ENCODE measurements at places on chromosomes 1 and 21.

DNA sequence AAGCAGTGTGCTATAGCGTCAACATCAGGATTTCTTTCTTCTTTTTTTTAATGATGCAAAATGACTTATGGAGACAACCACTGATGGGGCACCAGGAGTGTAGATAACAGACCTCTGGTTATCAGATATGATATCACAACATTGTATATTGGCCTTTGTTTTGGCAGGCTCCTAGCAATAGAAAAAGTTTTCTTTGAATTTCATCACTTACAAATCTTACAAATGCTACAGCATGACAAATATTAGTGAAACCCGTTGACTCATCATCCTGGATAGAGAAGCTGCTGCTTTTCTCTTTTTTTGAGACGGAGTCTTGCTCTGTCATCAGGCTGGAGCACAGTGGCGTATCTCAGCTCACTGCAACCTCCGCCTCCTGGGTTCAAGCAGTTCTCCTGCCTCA, 92.9 kb downstream of the LTN1 start:
- DNase-seq, result peak; percentile 71

GRCh38 chr21:32044205-32045180, 171.7 kb downstream of the HUNK start:
- no peak for DNase-seq

- DNase-seq, result peak; percentile 63
These were observed 13.5 kb downstream of the TNFSF4 start for GRCh38 chr1:173193639-173194038.

- DNase-seq, result no peak
These were observed 2.9 kb downstream of the SARS1 start for GRCh38 chr1:109216662-109217061.

DNA sequence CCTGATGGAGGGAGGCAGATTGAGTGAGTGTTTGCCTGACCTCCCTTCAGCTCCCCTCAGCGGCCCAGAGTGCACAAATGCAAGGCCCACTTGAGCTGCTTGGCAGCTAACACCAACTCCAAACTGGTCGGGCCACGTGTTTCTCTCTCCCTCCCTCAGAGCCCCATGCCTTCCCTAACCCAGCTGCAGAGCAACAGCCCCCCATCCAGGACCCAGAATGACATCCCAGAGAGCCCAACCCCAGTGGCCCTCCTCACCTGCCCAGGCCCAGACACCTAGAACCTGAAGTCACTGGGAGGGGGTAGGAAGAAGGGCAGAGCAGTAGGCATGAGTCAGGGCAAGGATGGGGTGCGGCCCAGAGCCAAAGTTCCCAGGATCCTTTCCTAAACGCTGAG, 789 bp upstream of the S100A14 start:
- DNase-seq, result no peak

- DNase-seq, result peak; percentile 62
These were observed 179.8 kb downstream of the ST6GALNAC3 start for GRCh38 chr1:76254104-76255030.

DNA sequence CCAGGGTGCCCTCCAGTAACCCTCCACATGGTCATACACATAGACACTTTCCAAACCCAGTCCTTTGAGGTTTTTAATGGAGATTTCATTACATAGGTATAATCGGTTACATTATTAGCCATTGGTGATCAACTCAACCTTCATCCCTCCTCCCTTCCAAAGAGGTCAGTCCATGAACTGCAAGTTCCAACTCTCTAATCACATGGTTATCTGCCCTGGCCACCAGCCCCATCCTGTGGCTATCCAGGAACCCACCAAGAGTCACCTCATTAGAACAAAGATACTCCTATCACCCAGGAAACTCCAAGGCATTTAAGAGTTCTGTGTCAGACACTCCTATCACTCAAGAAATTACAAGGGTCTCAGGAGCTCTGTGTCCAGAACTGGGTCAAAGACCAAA, 12.2 kb downstream of the ATP1A4 start:
- DNase-seq, result no peak

DNA sequence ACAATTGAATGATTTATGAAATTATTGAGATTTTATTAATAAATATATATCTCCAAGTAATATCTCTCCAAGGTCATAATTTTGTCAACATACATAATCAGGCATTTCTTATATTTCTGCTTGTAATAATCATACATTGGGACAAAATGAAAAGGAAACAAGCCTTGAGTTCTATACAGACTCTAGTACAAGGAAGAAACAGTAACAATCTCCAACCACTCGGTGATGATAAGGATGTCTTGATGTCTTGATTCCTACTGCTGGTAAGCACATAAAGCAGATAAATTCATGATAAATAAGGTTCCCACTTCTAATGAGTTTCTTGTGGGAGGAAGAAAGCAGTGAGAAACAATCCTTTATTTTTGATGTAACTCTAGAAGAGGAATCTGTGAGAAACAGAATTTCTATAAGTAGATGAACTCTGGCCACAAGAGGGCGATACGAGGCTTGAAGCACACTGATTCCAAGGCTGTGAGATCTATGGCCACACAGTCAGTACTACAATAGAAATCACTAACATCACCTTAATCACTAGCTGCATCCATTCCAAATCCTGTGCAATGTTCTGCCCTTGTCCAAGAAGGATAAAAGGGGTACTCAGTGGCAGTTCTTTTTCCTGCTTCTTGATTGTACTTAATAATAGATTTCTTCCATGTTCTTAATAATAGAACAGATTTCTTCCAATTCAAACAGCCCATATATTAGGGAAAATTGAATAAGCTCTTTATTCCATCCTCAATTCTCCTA, 41.4 kb upstream of the LRRC8B start:
- peak; percentile 96 for DNase-seq

- no peak for DNase-seq
These were observed 279.8 kb downstream of the AMY1C start for GRCh38 chr1:104029456-104029970.

DNA sequence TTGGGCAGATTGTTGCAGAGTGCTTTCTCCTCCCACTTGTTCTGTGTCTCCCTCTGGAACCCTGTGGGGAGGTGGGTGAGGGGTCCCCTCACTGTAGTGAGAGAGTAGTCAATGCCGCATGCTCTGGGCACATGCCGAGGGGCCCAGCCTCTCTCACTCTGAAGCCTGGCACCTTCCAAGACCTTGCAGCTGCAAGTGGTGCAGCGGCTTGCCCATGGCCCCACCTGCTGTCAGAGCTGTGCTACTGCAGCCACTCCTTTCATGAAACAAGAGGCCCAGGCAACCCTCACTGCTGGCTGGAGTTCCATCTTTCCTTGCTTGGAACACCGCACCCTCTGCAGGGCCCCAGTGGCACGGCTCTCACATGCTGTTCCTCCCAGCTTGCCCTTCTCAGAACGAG, 58.4 kb upstream of the COL6A1 start:
- peak; percentile 94 for DNase-seq

GRCh38 chr1:49364676-49365075, 588.0 kb upstream of the BEND5 start:
- no peak for DNase-seq

GRCh38 chr21:46663754-46664153, 28.3 kb downstream of the PRMT2 start:
- DNase-seq, result no peak

DNA sequence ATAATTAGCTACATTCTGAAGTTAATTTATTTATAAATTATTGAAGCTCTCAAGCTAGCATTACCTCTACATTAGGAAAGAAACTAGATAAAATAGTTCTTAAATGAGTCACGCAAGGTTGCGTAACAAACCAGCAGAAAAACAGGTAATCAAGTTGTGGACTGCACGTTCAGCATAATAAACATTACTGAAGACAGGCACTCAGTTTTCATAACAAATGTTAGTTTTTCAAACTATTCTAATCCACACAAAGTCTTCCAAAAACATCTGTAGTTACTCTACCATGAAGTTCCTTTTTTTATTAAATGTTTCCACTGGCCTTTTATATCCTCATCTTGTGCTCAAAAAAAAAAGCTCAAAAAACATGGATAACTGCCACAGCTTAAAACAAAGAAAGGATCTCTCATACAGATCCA, 1.3 kb downstream of the TOR1AIP2 start:
- DNase-seq, result peak; percentile 65

- DNase-seq, result peak; percentile 84
These were observed 40.6 kb downstream of the SRRM1 start for GRCh38 chr1:24683713-24684162.

GRCh38 chr1:112509005-112509659, 367 bp downstream of the WNT2B start:
- DNase-seq, result no peak

- peak; percentile 64 for DNase-seq
These were observed 798 bp downstream of the ZBED6 start for GRCh38 chr1:203796236-203796605.

All from adipocyte (in vitro differentiated cells).